Heart left ventricle (tissue), 16 donors: ENCODE measurements at places on chromosomes 5 and 9. TPM values are rescaled to one million over a fixed set of nuclear protein-coding genes. Genes with fewer than 3 reads are reported as not detected.

ENTPD2 gene
- 2.9 TPM for total RNA-seq

SHISAL2B gene
- not detected for total RNA-seq

PCDHGA12 gene
- total RNA-seq: 9.0 TPM

LCN12 gene
- 15.0 TPM for total RNA-seq

DNA sequence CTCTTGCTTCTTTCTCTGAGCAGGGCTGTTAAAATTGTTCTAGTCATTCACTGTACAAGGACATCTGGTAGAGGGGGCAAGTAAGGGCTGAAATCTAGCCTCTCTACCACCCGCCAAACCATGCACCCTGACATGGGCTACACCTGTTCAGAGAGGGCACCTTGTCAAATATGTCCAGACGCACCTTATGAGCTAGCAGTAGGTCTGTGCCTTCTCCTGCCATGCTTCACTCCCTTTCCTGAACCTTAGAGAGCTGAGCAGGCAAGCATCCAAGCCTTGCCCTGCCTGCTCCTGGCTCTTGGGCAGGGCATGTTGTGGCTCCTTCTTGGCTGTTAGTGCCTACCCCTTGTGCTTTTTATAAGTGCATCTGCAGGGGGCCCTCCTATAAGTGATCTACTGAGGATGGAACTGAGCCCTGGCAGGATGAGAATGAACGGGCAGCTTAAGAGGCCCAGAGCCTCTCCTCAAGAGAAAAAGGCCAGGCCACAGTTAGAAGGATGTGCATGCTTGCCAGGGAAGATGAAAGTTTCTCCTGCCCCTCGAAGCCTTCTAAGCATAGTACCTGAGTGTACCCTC is 3.8 kb upstream of the NEUROG1 start:
- no peaks in the 10 kb centered on the region for H3K36me3 ChIP-seq
- H3K4me3 ChIP-seq: no peak overlapping the region
- no peak for DNase-seq
- H3K27ac ChIP-seq: no peak overlapping the region

GRCh38 chr9:89791754-89792153 is 186.9 kb downstream of the GADD45G start:
- H3K36me3 ChIP-seq: no peaks in the 10 kb centered on the region
- DNase-seq: peak; percentile 33
- H3K4me3 ChIP-seq: no peak overlapping the region
- H3K27ac ChIP-seq: no peak overlapping the region
- H3K27me3 ChIP-seq: no peaks in the 10 kb centered on the region
- no peaks in the 10 kb centered on the region for H3K4me1 ChIP-seq

- H3K27ac ChIP-seq: peak within 1 kb of the TSS; percentile 3
- H3K4me3 ChIP-seq: peak within 1 kb of the TSS; percentile 51
- H3K36me3 ChIP-seq: no peaks in the 10 kb centered on the region
- DNase-seq: peak; percentile 55
Observed at GRCh38 chr5:141182248-141182647, at the start of gene PCDHB16. Gene PCDHB16, plus strand, starts transcription at chr5:141182387. Its CDS starts 173 bp downstream, at chr5:141182560.

- no peaks in the 10 kb centered on the region for H3K4me1 ChIP-seq
- H3K4me3 ChIP-seq: no peak overlapping the region
- H3K27me3 ChIP-seq: no peaks in the 10 kb centered on the region
- H3K36me3 ChIP-seq: no peaks in the 10 kb centered on the region
- DNase-seq: no peak
Observed at GRCh38 chr9:22379272-22379671, 67.4 kb upstream of the DMRTA1 start.

DNA sequence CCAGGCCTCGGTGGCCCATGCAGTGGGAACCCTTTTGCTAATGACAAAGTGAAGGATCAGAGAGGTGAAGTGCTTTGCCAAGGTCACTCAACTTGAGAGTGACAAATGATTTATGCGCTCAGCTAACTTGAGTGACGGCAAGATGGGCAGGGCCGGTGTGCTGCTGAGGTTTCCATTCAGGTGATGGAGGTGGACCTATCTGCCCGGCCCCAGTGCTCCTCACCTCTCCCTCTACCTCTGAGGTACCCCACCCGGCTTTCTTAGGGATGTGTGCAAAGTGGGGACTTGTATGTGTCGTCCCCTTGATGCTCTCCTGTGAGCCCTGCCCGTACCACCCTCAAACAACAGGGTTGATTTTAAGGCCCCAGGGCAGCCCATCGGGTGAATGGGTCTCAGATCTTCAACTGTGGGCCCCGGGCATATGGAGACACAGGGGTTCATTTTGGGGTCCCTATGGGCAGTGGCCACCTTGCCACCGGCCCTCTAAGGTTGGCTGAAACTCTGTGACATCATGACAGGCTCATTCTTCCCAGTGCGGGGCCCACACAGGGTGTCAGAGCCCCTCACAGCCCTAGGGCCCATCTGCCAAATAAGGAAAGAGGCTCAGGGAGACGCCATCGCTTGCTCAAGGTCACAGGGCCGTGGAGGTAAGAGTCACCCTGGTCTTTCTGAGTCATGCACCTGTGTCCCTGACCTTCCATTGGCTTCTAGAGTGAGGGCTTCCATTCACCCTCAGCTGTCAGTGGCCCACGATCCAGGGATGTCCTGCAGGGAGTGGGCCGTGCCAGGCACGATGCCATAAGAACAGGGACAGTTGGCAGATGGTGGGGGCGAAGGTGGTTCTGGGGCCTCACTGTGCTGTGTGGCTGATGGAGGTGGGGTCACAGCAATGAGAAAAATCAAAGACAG is 170.6 kb upstream of the MVB12B start:
- no peak overlapping the region for H3K27ac ChIP-seq
- H3K27me3 ChIP-seq: no peaks in the 10 kb centered on the region
- H3K4me1 ChIP-seq: no peaks in the 10 kb centered on the region

GRCh38 chr5:33608344-33609041 is 167.7 kb downstream of the TARS1 start:
- H3K27ac ChIP-seq: no peak overlapping the region
- DNase-seq: no peak
- no peak overlapping the region for H3K4me3 ChIP-seq
- H3K36me3 ChIP-seq: no peaks in the 10 kb centered on the region

DNA sequence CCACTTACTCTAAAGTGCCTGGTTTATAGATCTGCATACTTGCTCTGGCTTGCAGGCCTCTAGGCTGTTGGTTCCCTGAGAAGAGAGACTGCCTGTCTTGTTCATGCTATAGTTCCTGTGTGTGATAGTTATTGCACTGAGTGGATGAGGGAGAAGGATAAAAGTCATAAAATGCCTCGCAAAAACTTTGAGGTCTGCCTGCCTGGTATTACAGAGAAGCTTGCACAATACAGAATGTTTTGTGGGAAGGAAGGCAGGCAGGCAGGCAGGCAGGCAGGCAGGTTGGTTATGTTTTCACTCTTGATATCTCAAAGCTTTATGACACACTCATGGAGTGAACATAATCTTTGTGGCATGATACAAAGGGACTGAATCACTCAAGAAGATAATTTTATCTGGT is 287.1 kb downstream of the SLIT3 start:
- H3K27me3 ChIP-seq: no peaks in the 10 kb centered on the region
- H3K36me3 ChIP-seq: no peaks in the 10 kb centered on the region
- H3K4me3 ChIP-seq: no peak overlapping the region
- H3K27ac ChIP-seq: no peak overlapping the region
- no peak for DNase-seq
- H3K4me1 ChIP-seq: no peaks in the 10 kb centered on the region

GRCh38 chr5:151463137-151464029 is 16.0 kb downstream of the SLC36A1 start:
- H3K27ac ChIP-seq: no peak overlapping the region
- H3K4me3 ChIP-seq: no peak overlapping the region
- H3K36me3 ChIP-seq: no peaks in the 10 kb centered on the region
- DNase-seq: no peak
- no peaks in the 10 kb centered on the region for H3K27me3 ChIP-seq
